CD4-positive, alpha-beta T cell treated with Interleukin-6 at 100 ng/mL for 8 hours (primary cell): ENCODE measurements at places on chromosomes 11 and 22.

DNA sequence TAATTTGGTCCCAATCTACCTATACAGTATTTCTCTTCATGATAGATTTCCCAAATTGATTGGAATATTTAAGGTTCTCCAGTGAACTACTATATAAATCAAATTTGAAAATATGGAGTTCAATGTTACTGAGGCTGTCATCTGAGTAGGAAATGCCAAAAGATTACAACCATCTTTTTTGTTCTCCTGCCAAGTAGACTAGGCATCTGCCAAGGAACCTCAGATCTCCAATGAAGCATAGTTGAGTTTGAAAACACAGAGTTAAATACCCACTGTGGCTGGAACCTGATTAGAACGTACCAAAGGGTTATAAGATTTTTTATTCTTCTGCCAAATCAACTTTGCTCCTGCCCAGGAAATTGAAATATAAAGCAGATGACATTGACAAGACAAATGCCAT, 330.9 kb downstream of the CNTN5 start:
- DNase-seq: no peak

DNA sequence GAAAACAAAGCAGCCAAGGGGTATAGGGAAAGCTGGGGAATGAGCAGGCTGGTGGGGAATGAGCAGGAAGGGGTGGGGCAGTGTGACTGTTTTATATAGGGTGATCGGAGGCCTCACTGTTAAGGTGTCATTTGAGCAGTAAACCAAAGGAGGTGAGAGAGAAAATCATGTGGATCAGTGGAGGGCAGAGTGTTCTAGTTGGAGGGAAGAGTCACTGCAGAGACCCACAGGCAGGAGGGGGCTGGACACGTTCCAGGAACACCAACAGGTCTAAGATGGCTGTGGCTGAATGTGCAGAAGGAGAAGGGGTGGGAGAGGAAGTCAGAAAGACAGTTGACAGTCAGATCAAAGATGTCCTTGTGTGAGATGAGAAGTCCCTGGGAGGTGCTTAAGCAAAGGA, 103.8 kb downstream of the ENTHD1 start:
- DNase-seq: no peak

- no peak for DNase-seq
Measured at GRCh38 chr11:128271401-128271800, 316.0 kb downstream of the ETS1 start.

DNA sequence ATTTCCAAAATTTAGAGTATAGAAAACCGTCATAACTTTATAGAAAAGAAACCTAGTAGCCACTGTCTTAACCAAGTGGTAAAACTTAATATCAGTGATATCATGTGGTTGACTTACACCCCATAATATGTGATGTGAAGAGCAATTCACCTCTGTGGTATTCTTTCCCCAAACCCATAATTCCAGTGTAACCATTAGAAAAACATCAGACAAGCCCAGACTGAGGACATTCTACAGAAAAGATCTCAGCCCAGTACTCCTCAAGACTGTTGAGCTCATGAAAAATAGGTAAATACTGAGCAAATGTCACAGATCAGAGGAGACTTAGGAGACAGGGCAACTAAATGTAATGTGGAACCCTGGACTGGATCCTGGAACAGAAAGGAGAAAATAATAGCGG, 134.6 kb downstream of the PGR start:
- no peak for DNase-seq

GRCh38 chr11:58573451-58574104, 2.1 kb downstream of the LPXN start:
- DNase-seq: peak; percentile 57

- DNase-seq: no peak
Measured at GRCh38 chr11:76683161-76684095, 12.9 kb upstream of the LRRC32 start.

DNA sequence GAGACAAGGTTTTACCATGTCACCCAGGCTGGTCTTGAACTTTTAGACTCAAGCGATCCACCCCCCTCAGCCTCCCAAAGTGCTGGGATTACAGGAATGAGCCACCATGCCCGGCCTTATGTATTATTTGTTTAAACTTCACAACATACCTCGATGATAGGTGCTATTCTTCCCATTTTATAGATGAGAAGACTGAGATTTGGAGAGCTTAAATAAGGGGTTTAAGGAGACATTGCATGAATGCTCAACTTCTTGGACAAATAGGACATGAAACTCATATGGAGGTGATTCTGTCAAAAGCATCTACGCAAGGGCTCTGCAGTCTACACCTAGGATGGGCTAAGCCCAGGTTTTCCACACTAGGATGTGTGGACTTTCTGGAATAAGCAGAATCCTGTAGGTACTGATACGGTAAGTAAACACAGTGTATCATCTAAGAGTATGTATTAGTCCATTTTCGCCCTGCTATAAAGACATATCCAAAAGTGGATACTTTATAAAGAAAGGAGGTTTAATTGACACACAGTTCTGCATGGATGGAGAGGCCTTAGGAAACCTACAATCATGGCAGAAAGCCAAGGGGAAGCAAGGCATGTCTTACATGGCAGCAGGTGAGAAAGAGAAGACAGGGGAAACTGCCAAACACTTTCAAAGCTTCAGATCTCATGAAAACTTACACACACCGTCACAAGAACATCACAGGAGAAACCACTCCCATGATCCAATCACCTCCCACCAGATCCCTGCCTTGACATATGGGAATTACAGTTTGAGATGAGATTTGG, 62.8 kb upstream of the CAPRIN1 start:
- no peak for DNase-seq

DNA sequence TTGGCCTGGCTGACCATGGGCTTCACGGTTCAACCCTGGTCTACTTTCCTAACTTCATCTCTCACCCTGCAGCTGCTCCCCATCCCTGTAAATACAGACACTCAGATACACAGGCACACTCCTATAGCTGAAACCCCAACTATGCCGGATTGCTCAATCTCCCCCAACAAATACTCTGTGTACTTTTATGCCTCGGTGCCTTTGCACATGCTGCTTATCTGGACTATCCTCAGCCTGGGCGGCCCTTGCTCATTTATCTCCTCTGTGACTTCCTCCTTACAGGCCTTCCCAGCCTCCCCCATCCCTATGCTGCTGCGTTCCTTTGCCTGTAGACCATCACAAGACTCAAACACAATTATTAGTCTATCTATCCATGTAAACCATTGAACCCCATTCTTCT, 76.6 kb downstream of the PKNOX2 start:
- no peak for DNase-seq
